Naive thymus-derived CD4-positive, alpha-beta T cell (primary cell): ENCODE measurements at places on chromosomes 12 and 14. TPM values are rescaled to one million over a fixed set of nuclear protein-coding genes. Genes with fewer than 3 reads are reported as not detected.

GRCh38 chr12:96445691-96446583 lies 43.4 kb upstream of the CFAP54 start:
- H3K4me3 ChIP-seq = peak overlapping the region; percentile 10
- peaks cover 23% of the 10 kb centered on the region for H3K4me1 ChIP-seq
- H3K36me3 ChIP-seq = no peaks in the 10 kb centered on the region
- H3K27me3 ChIP-seq = no peaks in the 10 kb centered on the region
- DNase-seq = peak; percentile 81

DNA sequence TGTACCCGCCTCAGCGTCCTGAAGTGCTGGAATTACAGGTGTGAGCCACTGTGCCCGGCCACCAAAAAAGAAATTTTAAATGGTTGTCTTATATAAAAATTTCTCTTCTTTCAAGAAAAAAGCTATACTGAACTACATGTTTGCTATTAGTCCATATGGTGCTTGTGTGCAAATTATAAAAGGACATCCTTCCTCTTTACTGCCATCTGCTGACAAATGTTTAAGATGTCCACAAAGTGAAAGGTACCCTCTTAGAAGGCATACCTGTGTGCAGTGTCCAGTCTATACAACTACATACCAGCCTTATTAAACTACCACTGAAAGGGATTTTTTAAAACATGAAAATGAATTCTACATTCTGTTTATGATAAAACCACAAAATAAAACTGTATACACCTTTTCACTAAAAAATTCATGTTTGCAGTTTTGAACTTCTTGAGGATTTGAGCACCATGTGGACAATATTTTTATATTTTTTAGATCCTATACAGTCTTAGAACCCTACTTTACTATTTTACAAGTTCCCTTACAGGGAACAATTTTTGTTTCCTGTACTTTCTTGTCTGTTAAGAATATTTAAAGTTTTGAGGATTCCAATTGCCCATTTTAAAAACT lies 32.8 kb upstream of the TOMM20L start:
- H3K27me3 ChIP-seq = no peaks in the 10 kb centered on the region
- no peak overlapping the region for H3K27ac ChIP-seq
- H3K4me1 ChIP-seq = no peaks in the 10 kb centered on the region
- no peak for DNase-seq
- peaks cover 18% of the 10 kb centered on the region for H3K36me3 ChIP-seq

- no peaks in the 10 kb centered on the region for H3K4me1 ChIP-seq
- no peak overlapping the region for H3K27ac ChIP-seq
- no peak overlapping the region for H3K4me3 ChIP-seq
- H3K27me3 ChIP-seq = no peaks in the 10 kb centered on the region
- H3K36me3 ChIP-seq = no peaks in the 10 kb centered on the region
These were observed 61.8 kb downstream of the PITPNM2 start for GRCh38 chr12:123089140-123089539.

KCNMB4 gene
- polyA plus RNA-seq = 1.1 TPM

ABCC9 gene
- not detected for polyA plus RNA-seq

GRCh38 chr12:130480887-130481286 lies 143.2 kb downstream of the PIWIL1 start:
- H3K4me3 ChIP-seq = no peak overlapping the region
- no peak for DNase-seq
- H3K27me3 ChIP-seq = no peaks in the 10 kb centered on the region
- no peaks in the 10 kb centered on the region for H3K36me3 ChIP-seq
- H3K27ac ChIP-seq = no peak overlapping the region

- H3K4me3 ChIP-seq = no peak overlapping the region
- H3K27me3 ChIP-seq = no peaks in the 10 kb centered on the region
- DNase-seq = no peak
- H3K27ac ChIP-seq = no peak overlapping the region
These were observed 91.6 kb upstream of the HIF1A start for GRCh38 chr14:61603736-61604135.

FAM181A gene
- polyA plus RNA-seq = not detected

DNA sequence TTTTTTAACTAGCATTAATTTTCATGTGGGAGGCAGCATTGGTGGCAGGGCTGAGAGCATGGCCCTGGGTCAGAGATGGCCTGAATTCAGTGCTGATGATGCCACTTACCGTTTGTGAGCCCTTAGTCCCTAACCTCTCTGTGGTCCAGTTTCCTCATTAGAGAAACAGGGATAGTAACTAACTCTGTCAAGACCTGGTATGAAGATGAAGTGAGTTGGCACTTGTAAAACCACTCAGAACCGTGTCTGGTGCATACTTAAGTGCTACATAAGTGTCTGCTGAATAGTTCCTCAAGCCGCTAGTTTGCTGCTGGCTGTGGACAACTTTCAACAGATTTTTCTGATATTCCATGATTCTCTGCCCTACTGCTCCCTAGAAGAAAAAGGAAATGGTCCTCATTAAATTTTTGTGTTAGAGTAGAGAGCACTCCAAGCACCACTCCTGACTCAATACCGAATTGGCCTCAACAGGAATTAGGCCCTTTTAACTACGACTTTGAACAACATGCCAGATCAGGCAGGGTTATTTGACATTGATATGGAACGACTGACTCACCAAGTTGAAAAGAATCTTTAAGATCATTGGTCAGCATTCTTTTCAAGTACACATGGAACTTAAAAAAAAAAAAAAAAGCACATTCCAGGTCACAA lies 250.2 kb downstream of the ANO2 start:
- DNase-seq = no peak
- no peak overlapping the region for H3K4me3 ChIP-seq
- no peaks in the 10 kb centered on the region for H3K4me1 ChIP-seq
- no peaks in the 10 kb centered on the region for H3K36me3 ChIP-seq
- no peak overlapping the region for H3K27ac ChIP-seq

DNA sequence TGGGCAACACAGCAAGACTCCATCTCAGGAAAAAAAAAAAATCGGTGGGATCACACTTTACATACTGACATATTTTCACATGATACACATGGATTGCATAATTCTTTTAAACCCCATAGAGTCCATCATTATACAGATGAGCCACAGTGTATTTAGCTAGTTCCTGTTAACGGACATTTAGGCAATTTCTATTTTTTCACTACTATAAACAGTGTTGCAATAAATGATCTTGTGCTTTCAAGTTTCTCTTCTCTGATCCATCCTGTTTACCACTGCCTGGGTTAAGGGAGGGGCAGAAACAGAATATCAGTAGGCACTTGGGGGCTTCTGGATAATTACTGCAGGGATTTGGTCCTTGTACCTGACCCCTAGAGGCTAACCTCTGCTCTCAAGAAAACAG lies 43.4 kb upstream of the SPTLC2 start:
- DNase-seq = no peak
- H3K4me3 ChIP-seq = no peak overlapping the region
- H3K27ac ChIP-seq = no peak overlapping the region
- H3K4me1 ChIP-seq = no peaks in the 10 kb centered on the region
- no peaks in the 10 kb centered on the region for H3K36me3 ChIP-seq
- H3K27me3 ChIP-seq = no peaks in the 10 kb centered on the region
